HS-5 (cell line): ENCODE measurements at places on chromosomes 7 and 10.

DNA sequence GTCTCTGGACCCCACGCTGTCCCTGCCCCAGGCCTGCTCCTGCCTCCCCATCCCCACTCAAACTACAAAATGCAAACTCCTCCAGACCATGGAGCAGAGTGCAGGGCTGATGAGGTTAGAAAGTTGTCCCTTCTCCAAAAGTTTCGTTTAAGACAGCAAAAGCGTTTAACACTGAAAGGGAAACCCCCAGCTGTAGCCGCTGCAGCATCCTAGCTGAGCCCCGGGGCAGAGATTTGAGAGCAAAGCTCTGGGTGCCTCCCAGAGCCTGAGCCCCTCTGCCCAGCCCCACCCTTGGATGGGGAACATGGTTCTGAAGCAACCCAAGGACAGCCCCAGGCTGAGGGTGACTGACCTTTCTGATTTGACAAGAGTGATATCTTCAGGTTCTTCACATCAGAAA, 52.8 kb upstream of the ENO4 start:
- no peak for DNase-seq

DNA sequence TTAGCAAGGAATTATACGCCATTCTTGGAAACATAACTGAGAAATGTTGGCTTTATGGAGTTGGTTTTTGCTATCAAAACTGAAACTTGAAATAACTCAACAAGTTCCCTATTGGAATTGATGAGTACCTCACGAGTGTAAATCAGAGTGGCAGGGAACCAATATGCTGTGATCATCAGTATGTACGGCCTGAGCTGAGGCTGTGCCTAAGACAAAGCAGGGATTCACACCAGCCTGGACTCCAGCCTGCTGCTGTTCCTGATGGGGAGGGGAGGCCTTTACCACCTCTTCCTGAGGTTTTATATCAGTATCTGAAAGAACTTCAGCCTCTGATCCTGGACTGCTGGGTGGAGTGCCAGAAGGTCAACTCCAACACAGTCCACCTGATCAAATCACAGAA, 52.7 kb downstream of the CRTAC1 start:
- DNase-seq, result no peak

- no peak for DNase-seq
These were observed 162.8 kb upstream of the BMPER start for GRCh38 chr7:33742521-33742920.

DNA sequence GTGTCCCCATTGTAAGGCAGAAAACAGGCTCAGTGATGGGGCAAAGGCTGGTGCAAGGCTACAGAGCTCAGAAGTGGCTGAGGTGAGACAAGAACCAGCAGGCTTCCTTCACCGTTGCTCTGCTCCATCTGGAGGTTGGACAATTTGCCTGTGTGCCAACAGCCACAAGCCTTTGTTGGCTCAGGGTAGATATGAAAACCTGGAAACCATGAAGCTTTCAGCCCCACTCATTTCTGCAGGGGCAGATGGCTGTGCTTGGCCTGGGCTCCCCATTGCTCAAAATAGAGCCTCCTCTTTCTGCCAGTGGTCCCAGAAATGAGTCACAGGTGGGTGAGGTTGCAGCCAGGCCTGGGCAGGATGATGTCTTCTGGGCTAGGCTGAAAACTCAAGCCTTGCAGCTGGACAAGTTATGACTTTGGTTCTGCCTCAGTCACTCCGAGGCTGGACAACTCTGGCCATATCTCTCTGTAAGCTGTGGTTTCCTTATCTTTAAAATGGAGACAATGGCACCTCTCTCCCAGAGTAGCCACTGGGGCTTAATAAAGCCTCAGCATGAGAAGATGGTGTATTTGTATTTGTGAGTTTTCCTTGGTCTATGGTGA, 12.2 kb upstream of the ZNF273 start:
- DNase-seq, result no peak

- peak; percentile 52 for DNase-seq
These were observed 52.0 kb downstream of the THNSL1 start for GRCh38 chr10:25068152-25069058.

DNA sequence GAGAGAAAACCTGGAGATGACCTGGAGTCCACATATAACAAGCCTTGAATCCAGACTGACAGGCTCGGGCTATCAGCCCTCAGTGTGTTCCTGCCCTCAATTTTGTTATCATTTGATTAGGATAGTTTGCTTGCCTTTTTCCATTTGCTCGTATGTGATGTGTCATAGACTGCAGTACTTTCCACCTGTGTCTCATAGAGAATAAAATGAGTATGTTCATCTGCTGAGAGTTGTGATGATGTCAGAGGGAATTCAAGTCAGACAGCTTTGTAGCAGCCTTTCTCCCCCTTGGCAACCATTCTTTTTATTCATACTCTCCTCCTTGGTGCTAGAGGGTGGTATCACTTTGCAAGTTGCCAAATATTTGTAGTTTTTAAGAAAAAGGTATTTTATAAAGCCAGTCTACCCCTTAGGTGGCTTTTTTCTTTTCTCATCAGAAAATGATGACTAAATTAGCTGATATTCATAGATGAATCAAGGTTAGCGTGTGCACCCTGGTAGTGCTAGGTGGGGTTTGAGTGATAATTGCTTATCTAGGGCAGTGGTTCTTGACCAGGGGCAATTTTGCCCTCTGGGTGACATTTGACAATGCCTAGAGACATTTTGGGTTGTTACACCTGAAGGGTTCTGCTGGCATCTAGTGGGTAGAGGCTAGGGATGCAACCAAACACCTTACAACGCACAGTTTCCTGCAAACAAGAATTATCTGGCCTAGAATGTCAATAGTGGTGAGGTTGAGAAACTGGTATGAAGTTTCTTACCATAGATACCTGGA, 5.4 kb downstream of the SGPL1 start:
- DNase-seq, result no peak

GRCh38 chr10:1361411-1362105, 305.4 kb downstream of the WDR37 start:
- DNase-seq, result no peak

DNA sequence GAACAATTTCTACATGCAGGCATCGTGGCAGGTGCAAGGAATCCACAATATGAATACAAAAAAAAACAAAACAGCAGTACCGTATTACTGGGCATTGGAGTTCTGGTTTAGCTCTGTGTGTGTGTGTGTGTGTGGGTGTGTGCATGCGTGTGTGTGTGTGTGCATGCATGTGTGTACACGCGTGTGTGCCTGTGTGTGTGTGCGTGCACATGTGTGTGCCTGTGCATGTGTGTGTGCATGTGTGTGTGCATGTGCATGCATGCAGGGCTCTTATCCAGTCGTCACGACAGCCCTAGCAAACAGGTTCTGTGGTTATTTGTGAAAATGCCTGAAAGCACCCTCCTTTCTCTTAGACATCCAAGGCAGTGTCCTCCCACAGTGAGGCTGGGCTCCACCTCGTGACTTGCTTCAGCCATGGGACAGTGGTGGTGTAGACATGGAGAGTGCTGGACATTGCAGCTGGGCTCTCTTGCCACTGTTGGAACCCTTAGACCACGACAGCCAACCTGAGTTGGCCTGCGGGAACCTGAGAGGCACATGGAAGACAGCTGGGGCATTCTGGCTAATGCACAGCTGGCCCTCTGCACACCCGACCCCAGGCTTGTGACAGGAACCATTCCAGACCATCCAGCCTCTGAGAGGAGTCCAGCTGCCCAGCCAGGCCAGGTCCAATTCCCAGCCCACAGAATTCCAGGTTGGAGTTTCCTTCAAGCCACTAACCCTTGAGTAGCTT, 173.4 kb upstream of the SHH start:
- no peak for DNase-seq

DNA sequence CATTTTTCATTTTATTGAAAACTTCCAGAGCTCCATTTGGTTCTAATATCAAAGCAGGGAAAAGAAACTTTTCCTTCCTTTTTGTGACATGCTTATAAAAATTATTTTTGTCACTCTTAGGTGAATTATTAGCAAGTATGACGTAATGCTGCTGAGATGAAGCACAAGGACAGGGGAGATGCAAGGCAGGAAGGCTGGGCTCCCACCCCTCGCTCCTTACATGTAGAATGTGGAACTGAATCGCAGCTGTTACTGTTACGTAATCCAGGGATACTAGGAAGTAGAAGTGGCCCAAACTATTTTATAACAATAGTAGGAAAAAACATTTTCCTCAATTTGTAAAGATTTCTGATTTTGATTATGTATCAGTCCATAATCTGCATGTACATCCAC, 17.1 kb upstream of the GTPBP4 start:
- no peak for DNase-seq

DNA sequence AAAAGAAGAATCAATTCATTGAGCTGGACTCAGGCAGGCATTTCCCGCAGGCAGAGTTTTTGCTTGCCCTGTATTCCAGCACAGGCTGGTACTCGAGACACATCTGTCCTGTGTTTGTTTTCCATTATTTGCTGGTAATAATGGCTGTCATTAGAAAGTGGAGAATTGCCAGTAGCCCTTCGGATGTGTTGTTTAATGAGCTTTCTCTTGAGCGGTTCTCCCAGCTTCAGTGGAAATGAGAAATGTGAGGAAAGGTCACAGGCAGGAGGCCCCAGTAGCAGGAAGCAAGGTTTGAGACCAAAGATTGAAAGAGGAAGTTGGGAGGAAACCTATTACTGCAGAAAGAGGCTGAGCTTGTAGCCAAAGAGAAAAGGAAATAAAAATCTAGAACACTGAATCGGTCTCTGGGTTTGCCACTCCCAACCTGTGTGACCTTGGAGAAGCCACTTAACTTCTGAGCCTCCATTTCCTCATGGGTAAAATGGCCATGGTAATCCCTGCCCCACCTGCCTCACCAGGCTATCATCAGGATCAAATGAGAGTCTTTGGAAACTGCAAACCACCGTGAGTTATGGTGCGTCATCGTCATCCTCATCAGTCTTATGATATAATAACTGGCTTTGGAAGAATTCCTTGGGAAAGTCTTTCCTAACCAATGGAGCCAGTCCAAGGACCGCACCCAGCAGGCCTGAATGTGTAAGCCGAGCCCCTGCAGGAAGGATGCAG, 67.7 kb downstream of the TACR2 start:
- DNase-seq, result peak; percentile 98

- DNase-seq, result no peak
These were observed 603.8 kb upstream of the LRRTM3 start for GRCh38 chr10:66321723-66322665.

DNA sequence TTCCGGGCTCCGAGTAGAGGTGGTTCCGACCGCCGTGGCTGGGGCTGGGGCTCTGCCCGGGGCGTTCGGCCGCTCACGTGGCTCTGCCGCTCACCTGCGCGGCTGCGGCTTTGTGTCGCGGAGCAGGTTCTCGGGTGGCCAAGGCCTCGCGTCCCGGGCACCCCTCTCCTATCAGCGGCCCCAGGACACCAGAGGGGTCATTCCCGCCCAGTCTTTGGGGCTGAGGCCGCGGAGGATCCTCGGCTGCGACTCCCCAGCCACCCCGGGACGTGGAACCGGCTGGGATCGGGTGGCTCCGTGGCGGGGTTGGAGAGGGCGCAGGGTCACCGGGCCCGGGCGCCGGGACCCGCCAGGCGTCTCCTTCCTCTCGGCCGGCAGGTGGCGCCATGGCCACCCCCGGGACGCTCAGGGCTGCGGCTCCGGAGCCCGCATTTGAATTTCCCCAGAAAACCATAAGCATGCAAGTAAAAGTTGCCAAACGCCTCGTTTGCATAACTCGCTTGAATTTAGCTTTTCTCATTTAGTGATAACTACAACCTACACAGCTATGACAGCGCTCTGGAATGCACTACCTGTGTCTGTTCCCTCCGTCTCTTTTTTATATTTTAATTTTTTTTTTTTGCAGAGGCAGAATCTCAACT, 1.2 kb downstream of the COL26A1 start:
- no peak for DNase-seq

GRCh38 chr7:50962962-50963374, 180.3 kb upstream of the GRB10 start:
- no peak for DNase-seq

GRCh38 chr10:132266594-132267161, 41.1 kb downstream of the STK32C start:
- DNase-seq, result no peak

- no peak for DNase-seq
These were observed 36.7 kb upstream of the ABLIM1 start for GRCh38 chr10:114694752-114695151.

DNA sequence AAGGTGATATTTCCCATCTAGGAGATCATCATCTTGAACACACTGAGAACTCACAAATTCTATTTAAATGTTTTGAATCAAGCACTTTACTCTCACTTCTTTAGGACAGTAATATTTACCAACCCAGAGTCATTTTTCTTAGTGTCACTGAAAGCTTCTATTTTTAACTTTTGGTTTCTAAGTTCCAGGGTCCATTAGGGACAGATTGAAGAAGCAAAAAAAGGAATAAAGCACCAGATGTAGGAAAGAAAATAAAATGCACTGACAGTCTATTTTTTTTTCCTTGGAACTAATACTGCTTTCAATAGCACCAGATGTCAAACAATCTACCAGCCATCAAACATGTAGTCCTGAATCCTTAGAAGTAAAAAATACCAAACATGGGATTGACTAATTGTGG, 526.7 kb upstream of the LRRN3 start:
- no peak for DNase-seq

GRCh38 chr10:54131833-54132232, 669.2 kb downstream of the PCDH15 start:
- no peak for DNase-seq
